NCI-H82 (cell line): ENCODE measurements at places on chromosomes 3 and 15.

DNA sequence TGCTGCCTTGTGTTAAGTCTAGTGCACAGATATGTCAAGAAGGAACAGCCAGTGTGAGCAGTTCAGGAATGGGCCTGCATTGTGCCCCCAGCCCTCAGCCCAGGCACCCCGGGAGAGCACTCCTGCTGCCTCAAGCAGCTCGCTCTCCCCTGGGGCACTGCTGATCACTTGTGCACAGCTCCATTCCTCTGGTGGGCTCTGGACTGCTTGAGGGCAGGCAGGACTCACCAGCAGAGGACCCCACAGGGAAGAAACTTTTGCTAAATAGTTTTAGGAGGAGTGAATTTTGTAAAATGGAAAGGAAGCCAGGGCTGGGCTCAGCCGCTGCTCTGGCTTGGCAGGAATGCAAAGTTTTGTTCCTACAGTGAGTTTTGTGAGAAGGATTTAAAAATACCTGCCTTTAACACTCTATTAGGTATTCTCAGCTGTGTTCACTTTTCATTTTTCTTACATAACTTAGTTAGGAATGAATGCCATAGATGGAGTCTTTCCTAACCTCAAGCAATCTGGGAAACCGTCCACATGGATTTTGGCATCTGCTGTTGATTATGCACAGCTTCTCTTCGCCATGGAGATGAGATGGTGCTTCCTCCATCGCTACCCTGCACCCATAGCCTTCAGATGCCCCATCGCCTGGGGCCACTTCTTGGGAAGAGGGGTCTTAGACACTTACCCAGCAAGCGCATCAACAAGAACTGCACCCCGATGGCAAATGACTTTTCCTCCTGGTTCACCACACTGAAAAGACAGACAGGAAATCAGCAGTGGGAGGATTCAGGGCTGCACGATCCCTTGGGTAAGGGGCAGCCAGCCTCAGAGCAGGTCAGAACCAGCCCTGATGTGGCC is 42.3 kb upstream of the RAB6B start:
- DNase-seq, result no peak

GRCh38 chr3:29695643-29696198 is 414.9 kb downstream of the RBMS3 start:
- no peak for DNase-seq

DNA sequence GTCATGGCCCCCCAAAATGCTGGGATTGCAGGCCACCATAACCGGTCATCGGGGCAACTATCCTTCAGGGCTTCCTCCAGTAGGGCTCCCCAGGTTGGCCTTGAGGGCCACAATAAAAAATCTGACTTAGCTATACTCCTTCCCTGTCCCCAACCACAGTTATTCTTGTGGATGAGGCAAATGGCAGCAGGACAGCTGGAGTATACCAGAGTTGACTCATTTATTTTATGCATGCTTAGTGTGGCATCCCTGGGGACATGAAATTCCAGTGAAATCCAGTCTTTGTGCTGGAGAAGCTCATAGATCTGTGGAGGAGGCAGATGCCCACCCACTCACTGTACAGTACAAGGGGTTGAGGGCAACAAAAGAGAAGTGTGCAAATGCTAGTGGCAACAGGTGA is 109.5 kb downstream of the RORA start:
- DNase-seq, result no peak

- no peak for DNase-seq
Measured at GRCh38 chr3:63050548-63051177, 175.4 kb upstream of the CADPS start.

- peak; percentile 79 for DNase-seq
Measured at GRCh38 chr15:52139599-52140462, 27.3 kb upstream of the BCL2L10 start.

GRCh38 chr15:93789441-93789840 is 441.9 kb upstream of the MCTP2 start:
- DNase-seq, result no peak

- DNase-seq, result no peak
Measured at GRCh38 chr3:6717026-6717943, 143.6 kb upstream of the GRM7 start.

GRCh38 chr3:106542101-106542769 is 673.4 kb upstream of the CBLB start:
- no peak for DNase-seq

DNA sequence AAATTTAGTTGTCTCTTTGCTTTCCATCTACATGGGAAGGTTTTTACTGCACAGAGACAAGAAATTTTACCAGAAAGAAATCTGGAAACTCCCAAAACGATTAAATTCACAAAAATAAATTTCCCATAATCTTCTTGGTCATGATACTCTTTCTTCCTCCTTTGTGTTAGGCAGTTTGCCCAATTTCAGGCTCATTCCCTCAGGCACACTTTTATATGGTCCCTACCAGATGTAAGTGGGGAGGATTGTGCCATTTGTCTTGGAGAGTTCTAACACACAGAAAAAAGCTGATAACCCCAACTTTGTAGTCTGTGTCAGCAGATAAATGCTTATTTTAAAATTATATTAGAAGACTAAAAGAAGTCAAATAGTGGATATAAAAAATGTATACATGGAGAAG is 49.1 kb upstream of the CCDC50 start:
- DNase-seq, result no peak

DNA sequence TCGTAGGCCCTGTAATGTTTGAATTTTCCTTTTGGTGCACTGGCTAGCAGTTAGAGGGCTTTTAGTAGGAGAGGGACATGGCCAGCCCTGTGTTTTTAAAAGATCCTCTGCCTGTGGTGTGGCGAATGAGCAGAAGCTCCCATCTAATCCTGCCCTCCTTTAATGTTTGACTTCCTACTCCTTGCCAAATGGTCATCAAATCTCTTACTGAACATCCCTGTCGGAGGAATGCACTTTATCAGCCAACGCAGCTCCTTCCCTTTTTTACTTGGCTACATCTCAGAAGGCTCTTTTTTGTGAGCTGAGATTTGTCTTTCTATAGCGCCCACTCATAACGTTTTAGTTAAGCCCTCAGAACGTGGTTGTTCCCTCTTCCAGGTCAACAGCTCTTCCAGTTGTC is 44.8 kb downstream of the MAP2K5 start:
- no peak for DNase-seq
